Stimulated activated CD4-positive, alpha-beta T cell treated with anti-CD3 and anti-CD28 coated beads, Interleukin-15, amount 100 ng/mL, for 48 hours (primary cell): ENCODE measurements at places on chromosomes 11 and 22.

DNA sequence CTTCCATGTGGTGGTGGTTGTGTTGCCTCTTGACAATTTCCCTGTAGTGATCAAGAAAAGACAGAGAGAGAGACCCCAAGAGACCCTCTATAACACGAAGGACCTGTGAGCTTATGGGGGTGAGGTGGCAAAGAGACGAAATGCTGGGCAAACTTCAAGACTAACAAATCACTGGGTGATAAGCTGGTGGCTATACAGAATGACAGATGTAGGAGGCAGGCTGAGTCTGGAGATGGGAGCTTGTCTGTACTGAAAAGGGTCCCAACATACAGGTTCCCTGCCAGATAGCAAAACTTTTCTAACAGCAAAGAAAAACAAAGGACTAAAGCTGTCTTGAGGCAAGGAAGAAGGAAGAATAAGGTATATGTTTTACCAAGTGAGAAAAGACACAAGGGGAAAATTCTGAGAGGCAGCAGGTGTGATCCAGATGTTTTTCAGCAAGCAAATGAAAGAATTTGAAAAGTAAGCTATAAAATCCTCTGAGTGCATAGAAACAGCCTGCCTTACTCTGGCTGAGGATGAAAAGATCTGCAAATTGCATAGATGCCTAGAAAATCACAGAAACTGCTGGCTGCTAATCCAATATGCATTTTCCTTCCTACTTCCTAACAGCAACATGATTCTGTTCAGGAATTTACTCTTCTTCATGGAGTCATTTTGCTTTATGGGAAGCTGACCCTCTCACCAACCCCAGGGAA lies 21.9 kb upstream of the LYVE1 start:
- DNase-seq: no peak

DNA sequence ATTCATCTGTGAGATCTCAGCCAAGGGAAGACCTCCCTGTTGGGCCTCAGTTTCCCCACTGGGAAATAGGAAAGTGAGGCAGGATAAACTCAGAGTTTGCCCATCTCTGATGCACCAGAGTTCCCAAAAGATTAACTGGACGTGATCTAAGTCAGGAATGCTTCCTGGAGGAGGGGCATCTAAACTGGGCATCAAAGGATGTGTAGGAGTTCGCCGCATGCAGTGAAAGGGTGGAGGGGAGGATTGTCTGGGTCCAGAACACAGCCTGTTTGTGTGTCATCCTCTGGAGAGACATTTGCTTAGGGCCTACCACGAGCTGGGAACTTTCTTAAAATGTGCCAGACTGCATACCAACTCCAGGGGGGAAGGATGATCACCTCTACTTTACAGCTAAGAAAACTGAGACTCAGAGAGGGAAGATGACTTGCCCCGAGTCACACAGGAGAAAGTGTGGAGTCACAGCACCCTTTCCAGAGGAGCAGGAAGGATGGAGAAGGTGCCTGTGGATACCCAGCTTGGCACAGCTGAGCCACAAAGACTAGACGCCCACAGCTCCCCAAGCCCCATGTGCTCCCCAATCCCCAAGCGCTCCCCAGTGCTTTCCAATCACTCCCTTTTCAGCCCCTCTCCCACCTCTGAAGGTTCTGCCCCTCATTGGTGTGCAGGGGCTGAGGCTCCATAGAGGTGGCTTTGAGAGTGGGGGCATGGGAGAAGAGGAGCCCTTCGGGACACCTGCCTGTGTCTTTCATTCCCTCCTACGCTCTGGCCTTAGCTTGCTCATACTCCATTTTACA lies 50.1 kb downstream of the MN1 start:
- no peak for DNase-seq

- no peak for DNase-seq
Measured at GRCh38 chr22:50313021-50313420, 5.6 kb upstream of the PLXNB2 start.

- no peak for DNase-seq
Measured at GRCh38 chr22:37986371-37986770, 2.0 kb upstream of the SOX10 start.

DNA sequence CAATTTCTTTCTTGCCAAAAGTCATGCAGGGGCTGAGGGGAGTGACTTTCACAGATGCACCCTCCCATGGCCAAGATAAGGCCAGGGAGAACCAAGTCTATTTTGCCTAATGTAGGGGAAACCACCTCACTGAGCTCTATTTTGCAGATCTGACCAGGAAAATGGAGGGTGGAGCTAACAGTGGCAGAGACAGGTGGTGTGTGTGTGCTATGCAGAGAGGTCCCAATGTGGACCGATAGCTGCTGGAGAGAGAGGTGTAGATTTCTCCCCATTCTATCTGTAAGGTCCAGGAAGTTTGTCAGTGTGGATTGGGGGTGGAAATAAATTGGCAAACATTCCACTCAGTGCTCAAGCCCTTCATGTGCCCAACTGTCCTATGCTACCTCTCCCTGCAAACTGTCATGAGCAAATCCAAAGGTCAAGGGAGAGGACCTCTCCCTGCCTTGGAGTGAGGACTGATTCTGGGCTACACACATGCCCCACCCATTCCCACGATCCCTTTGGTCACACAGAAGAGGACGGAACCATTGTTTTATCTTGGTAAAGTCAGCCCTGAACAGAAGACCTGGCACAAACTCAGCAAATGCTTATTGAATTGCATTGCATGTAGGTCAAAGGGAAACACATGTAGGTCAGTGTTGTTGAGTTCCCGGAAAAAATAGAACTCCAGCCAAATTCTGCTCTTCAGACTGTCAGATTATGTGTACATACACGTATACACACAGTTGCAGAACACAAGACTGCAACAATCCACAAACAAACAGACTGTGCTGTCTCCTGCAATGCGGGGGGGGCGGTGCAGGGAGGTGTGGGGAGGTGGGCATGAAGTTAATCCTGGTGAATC lies 65.9 kb downstream of the C11orf58 start:
- no peak for DNase-seq

GRCh38 chr11:70703141-70704064 lies 305.1 kb downstream of the CTTN start:
- no peak for DNase-seq

- no peak for DNase-seq
Measured at GRCh38 chr11:124863137-124863825, 2.0 kb upstream of the ROBO3 start.

- DNase-seq: no peak
Measured at GRCh38 chr11:67290801-67291200, 1.7 kb downstream of the ANKRD13D start.
